Ovary (tissue), 10 donors: ENCODE measurements at places on chromosomes 16 and 17. TPM values are rescaled to one million over a fixed set of nuclear protein-coding genes. Genes with fewer than 3 reads are reported as not detected.

GRCh38 chr17:75244133-75244866 is 17.1 kb downstream of the GGA3 start:
- DNase-seq, result no peak

DNA sequence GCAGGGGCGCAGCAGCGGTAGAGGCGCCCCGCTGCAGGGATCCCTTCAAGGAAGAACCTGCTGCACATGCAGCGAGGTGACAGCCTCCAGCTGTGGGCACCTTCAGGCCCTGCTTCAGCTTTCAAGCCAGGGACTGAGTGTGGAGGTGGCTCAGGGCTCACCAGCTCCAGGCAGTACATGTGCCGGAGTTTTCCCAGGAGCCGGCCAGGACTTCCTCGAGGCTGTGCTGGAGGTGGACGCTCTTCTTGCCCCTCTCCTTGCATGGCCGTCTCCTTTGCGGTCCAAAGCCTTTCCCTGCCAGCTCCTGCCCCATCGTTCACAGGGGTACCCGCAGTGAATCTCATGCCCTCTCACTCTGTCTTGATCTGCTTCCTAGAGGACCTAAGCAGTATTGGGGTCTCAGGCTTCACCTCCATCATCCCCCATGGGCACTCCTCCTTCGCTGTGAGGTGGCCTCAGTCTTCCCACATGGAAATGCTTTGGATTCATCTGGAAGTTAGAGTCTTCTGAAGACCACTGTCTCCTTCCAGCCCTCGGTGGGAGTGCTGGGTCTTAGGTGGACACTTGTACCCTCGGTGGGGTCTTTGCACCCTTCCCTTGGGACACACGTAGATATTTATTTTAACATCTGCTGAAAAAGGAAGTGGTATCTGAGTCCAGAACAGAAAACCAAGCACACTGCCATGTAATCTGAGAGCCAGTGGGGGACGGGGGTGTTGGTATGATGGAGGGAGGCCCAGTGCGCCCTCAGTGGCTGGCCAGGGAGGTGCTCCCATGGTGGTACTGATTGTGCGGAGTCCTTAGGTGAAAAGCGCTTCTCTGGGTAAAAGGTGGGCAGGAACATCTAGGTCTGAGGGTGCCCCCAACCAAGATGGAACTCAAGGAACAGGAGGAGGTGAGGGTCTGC is 7.0 kb downstream of the XYLT2 start:
- DNase-seq, result no peak

- no peak for DNase-seq
Observed at GRCh38 chr17:41784207-41784744, 2.2 kb downstream of the JUP start.

GRCh38 chr17:68870161-68870826 is 84.9 kb downstream of the ABCA8 start:
- DNase-seq, result no peak

DNA sequence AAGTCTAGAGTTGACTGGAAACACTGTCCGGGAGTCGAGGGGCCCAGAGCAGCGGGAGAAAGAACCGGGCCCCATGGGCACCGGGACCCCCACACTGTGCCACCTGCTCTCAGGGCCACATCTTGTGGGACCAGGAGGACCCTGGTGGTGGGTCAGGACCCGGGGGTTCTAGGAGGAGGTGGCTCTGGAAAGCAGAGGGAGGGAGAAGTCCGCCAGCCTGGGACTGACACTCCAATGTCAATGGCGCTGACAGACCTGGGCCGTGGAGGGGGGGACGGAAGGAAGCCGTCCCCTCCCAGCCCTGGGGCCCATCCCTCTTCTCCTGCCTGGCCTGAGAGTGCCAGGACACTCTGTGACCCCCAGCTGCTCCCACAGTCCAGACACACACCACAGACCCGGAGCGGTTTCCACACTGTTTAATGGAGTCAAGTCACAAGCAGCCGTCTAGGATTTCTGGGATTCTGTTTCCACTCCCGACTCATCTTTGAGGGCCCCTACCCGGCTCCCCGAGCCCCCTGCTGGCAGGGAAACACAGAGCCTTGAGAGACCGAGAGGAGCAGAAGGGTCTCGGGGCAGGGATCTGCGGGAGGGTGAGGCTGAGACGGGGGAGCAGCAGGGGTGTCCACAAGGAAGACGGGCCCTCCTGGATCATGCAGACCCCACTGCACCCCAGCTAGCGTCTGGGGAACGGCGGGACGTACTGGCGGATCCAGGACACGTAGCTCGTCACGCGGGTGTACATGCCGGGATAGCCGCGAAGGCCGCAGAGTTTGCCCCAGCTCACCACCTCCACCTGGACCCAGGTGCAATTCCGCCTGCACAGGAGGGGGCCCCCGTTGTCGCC is 23.5 kb upstream of the UBE2I start:
- DNase-seq, result no peak

DNA sequence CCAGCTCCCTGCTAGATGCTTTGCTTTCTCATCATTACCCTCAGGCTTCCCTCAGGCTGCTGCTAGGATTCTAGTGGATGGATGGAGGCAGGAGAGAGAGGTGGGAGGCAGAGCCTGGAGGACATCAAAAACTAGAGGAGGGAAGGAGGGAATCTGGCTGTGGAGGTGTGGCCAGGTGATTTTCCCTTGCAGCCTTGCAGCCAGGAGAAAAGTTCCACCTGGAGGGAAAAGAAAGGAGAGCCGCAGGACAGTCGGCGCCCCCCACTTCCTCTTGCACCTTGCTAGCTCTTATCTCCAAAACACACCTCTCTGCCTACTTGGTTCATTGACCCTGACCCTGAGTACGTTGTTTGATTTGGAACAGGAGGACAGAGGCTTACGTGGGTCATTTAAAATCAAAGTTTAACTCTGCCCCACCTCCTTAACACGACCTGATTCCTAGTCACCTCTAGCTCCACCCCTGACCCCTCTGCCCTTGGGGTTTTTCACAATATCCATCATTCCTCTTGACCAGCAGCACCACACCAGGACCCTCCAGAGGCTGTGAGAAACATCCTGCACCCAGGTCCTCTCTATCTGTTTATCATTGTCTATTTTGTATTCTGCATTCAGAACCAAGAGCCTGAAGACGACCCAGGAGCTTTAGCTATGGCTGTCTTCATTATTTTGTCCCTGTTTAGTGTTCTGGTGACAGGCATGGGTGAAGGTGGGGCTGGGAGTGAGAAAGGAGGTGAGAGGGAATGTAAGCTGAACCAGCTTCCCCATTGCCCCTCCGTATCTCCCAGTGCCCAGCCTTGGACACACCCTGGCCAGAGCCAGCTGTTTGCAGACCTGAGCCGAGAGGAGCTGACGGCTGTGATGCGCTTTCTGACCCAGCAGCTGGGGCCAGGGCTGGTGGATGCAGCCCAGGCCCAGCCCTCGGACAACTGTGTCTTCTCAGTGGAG is 15.9 kb downstream of the AOC3 start:
- no peak for DNase-seq

Gene PRR35
- not detected for total RNA-seq

Gene ALOX12
- 0.51 TPM for total RNA-seq

Gene GPR179
- 0.15 TPM for total RNA-seq

Gene TRPV3
- total RNA-seq, result 2.4 TPM
